ENCODE measurements at places on chromosomes 16 and 17.

DNA sequence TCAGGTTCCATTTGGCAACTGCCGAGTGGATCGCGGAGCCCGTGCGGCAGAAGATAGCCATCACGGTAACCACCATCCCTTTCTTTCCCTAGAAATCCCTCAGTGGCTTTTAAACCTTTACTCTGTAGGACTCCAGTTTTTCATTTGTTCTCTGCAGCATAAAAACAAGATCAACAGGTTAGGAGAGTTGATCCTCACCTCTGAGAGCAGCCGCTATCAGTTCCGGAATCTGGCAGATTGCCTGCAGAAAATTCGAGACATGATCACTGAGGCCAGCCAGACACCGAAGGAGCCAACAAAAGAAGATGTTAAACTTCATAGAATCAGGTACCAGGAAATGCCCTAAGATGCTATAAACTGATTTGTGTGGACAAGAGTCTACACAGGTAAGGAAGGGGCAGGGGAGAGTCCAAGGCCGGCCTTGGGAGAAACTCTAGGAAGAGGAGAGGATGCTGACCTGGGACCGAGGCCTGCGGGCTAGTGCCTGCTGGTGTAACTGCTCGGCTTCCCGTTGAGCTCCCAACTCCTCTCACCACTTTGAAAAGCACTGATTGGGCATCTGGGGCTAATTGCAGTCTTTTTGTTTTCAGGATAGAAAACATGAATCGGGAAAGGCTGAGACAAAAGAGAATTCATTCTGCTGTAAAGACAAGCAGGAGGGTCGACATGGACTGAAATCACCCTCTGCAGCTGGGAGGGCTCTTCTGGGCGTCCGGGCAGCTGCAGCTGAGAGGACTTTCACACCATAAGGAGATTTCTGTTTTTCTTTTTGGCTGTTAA lies 8.1 kb downstream of the MRPL58 start:
- DNase-seq: no peak

- DNase-seq: no peak
Measured at GRCh38 chr16:3459401-3460090, 16.1 kb downstream of the NAA60 start.

- DNase-seq: peak; percentile 48
Measured at GRCh38 chr16:68992521-68992920, 112.9 kb upstream of the HAS3 start.

DNA sequence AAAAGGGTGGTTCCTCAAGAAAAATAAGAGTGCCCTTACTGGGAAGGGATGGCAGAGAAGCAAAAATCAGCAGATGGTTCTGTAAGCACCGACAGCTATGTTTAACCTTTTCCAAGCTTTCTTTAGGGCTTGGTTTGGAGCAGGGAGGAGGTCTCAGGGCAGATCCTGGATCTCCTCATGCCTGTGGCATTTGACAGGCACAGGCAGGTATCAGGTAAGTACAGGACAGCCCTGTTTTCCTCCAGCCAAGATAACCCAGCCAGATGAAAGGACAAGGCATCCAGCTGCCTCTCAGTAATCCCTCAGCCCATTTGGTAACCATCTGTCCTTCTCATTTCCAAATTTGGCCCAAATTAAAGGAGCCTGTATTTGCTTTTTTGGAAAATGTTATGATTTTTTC lies 141.5 kb downstream of the TOX3 start:
- DNase-seq: no peak

All from non-pigmented ciliary epithelial cell (primary cell).